ENCODE measurements at places on chromosomes 7 and 10.

- DNase-seq, result no peak
Measured at GRCh38 chr7:125563964-125564529, 634.4 kb upstream of the POT1 start.

DNA sequence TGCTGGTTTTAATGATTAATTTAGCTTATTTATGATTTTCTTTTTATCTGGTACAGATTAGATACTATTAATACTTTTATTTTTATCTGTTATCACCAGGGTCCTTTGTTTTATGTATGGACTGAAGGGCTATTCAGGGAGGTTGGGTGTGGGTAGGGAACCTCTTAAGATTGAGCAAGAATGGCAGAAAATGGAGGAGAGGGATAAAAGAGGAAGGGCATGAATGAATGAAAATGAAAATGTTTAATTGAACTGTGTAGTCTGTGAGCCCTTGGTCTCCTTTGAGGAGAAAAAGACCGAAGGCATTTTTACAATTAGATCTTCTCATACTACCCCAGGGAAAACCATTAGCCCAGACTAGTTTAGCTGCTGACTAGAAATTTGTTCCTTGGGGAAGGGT is 93.1 kb downstream of the CDK14 start:
- DNase-seq, result no peak

DNA sequence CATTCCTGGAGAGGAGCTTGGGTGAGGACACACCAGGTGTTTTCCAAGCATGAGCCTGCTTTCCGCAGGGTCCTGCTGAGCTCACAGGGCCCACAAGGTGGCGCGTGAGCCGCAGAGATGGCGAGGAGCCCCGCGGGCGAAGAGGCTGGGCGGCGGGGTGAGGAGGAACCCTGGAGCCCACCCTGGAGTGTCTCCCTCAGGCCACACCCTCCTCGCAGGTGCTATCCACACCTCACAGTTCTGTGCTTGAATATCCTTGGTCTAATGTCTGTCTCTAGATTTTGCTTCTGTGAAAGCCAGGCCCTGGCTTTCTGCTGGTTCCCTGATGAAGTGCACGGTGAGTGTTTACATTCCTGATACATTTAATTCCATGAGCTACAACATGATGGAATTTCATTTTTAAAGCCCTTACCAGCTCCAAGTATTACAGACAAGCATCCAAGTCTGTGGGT is 433.6 kb downstream of the ACTR3B start:
- DNase-seq, result peak; percentile 42

DNA sequence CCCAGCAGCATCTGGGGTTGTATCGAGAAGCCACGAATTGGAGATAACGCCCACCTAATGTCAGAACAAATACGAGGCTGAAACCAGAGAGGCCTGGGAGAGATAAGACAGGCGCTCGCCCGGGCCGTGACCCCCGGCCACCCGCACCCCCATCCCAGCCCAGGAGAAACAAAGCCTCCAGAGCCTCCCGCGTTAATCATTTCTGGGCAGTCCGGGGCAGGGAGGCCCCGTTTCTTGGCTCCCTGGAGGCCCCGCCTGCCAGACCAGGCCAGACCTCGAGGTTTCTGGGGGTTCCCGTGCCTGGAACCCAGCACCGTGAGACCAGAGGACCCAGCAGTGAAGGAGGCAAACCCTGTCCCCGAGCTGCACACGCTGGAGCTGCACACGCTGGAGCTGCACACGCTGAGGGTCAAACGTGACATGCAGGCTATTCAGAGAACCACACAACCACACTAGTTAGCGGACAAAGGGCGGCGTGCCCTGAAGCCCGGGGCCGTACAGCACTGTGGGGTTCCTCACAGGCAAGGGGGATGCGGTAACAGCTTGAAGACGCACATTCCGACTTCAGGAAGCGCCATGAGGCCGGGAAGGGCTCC is 53.4 kb downstream of the FOXL3 start:
- no peak for DNase-seq

GRCh38 chr7:99975782-99976521 is at the start of gene AZGP1:
AZGP1 (minus strand) TSS chr7:99976031; CDS start chr7:99976020, 11 bp downstream.
- no peak for DNase-seq

GRCh38 chr7:25754333-25754732 is 397.7 kb upstream of the NFE2L3 start:
- DNase-seq, result no peak

DNA sequence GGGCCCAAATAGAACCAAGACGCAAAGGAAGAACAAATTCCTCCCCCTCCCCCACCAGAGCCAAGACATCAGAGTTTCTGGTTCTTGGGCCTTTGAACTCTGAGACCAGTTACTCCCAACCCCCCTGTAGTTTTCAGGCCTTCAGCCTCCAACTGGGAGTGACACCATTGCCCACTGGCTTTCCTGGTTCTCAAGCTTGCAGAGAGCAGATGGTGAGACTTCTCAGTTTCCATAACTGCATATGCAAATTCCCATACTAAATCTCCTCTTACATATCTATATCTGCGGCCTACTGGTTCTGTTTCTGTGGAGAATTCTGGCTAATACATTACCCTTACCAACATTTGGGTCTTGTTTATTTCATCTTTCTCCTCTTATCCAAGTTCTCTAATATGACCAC is 762.9 kb downstream of the GRM8 start:
- no peak for DNase-seq

DNA sequence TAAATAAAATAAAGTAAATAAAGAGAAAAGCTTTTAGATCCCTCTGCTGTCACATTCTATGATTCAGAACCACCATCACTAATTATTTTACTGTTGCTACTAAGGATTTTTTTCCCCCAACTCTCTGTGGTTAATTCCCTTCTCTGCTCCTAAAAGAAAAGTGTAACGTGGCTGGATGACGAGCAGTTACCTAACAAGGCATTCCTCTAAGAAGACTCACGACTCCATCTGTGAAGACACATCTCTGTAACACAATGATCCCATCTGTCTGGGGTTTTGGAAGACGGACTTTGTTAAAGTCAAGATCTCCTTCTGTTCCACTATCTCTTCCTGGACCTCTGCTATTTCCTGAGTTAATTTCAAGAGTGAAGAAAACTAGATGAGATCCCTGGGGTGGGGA is 179.9 kb downstream of the SFMBT2 start:
- DNase-seq, result no peak

DNA sequence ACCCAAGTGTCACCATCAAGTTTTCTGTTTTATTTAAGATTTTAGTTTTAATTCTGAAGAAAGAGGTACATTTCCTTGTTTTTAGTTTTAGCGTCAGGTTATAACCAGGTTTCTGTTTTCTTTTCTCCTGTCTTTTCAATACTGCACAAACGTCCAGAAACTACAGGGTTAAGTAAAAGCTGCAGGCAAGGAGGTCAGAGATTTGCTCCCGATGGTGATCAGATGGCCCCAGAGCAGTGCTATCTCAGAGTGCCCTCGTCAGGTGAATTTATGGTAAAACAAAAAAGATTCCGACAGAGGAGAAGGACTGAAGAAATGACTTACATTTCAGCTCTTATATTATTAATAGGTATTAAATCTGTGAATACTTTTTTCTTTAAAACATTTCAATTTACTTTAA is 128.2 kb downstream of the STRA8 start:
- DNase-seq, result no peak

GRCh38 chr10:114346176-114347031 is 57.9 kb downstream of the AFAP1L2 start:
- DNase-seq, result peak; percentile 51

- DNase-seq, result no peak
Measured at GRCh38 chr7:1843921-1844335, 173.9 kb downstream of the ELFN1 start.

DNA sequence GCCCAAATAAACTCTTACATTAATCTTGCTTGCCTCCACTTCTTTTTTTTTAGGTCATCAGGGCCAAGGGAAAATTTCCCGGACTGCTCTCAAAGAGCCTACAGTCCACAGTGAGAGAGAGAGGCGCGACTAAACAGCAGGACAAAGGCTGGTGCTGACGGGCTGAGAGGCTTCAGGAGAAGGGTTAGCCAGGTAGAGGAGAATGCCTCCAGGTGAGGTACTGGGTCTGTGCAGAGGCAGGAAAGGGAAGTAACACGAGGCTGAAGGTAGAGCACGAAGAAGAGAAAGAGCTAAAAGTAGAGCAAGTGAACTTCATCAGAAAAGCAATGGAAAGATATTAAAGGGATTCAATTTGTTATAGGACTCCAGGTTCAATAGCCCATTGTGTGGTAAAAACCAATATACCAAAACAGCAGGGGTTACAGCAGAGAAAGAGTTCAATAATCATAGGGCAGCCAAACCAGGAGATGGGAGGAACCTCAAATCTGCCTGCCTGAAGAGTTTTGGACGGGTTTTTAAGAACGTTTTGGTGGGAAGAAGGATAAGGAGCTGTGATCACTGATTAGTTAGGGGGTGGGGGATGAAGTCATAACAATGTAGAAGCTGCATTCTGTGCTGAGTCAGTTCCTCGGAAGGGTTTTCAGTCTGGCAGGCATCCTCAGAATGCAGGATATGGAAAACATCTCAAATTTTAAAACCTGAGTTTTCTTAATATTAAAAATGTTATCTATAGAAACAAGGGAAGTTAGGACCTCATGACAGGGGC is 171.5 kb downstream of the AKR1D1 start:
- DNase-seq, result no peak

DNA sequence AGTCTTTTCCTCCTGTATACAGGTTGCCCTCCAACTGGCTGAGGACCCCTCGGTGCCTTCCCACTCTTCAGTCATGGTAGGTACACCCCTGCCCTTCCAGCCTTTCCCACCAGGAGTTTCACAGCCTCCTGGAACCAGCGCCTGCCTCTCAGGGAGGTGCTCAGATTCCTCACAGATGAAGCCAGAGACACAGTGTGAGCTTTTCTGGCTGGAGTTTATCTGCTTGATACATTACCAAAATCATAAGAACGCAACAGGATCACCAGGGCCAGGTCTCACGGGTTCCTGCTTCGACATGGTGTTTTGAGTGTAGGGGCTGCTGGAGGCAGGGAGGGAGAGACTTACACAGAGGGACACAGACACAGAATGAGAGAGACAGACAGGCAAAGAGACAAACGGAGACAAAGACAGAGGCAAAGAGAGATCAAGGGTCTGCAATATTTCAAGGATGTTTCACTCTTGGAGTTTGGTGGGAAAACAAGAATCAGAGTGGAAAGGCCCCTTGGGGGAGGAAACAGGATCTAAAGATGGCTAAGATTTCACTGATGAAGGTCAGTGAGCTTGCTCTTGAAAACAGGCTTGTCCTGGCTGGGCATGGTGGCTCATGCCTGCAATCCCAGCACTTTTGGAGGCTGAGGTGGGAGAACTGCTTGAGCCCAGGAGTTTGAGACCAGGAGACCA is 6.5 kb upstream of the INMT start:
- DNase-seq, result no peak

- no peak for DNase-seq
Measured at GRCh38 chr10:127926455-127926854, 19.6 kb downstream of the PTPRE start.

- DNase-seq, result peak; percentile 45
Measured at GRCh38 chr7:105521027-105521716, 899 bp downstream of the PUS7 start.

GRCh38 chr10:117442521-117442920 is 67.3 kb upstream of the PDZD8 start:
- no peak for DNase-seq

DNA sequence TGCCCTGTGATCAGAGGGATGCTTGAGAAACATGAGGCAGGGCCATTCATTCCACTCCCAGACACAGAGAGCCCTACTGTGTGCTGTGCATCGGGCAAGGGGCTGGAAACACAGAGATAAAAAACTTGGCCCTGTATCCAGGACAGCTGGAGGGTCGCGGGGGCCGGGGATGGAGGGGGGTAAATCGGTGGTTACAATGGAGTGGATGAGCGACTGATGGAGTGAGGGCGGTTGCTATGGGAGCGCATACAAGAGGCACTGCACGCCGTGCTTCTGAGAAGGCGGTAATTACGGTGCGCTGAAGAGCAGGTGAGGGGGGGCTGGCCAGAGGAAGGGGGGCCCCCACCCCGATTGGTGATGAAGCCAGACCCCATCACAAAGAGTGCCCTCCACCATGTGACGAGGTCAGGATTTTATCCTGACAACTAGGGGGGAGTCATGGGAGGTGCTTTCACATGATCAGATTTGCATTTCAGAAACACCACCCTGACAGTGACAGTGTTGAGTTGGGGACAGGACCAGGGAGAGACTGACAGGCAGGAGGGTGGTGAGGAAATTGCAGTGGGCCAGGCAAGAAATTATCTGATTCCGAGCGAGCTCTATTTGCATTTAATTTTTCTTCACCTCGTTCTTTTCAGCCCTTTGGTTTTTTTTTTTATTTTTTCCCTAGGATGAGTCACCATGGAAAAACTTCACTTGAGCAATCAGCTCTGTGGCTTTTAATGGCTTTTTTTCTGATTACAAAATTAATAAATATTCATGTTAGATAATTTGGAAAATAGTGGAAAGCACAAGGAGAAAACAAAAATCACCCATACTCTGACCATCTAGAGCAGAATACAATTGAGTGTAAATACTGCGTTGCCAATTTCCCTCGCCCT is 7.8 kb downstream of the CPA5 start:
- DNase-seq, result no peak

GRCh38 chr7:141585592-141586510 is 34.6 kb downstream of the AGK start:
- DNase-seq, result no peak

GRCh38 chr7:90958647-90959046 is 305.6 kb upstream of the FZD1 start:
- no peak for DNase-seq

- DNase-seq, result no peak
Measured at GRCh38 chr7:158487631-158488151, 99.9 kb downstream of the PTPRN2 start.

DNA sequence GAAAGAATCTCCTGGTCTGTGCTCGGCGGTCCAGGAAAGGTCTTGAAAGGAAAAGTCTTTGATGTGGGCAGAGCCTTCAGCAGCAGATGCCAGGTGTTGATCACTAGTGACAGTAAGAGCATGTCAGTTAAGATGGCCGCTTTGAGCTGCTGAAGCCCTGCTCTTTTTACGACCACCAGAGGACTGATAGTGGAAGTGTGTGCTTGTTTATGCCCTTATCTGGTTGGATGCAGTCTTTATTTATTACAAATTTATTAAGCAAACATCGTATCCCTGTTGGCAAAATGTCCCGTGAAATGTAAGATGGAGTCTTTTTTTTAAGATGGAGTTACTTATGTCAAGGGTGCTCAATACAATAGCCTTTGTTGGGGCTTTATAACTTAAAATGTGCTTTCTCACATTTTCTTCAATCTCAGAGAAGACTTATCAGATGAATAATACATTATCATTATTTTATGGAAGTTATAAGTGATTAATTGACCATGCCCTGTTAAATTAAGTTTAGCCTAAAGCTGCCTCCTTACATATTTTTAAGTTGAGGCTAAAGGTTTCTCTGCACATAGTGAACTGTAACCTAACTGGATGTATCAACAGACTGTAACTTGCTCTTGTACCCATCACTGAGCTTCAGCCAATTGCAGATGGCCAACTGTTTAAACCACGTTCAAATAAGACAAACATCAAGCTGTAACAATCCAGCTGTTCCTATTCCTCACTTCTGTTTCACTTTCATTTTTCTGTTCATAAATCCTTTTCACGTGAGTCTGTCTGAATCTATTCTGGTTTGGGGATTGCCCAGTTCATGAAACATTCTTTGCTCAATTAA is 97.4 kb upstream of the PIK3CG start:
- DNase-seq, result no peak

- peak; percentile 51 for DNase-seq
Measured at GRCh38 chr7:577741-578370, 58.2 kb upstream of the PDGFA start.

Measured in neural crest cell (in vitro differentiated cells).